ENCODE measurements at places on chromosomes 4 and X.
A peak's percentile ranks its signal among the peaks of the same experiment; 100 is the strongest.

- DNase-seq, result no peak
Measured at GRCh38 chrX:24117258-24117657, 32.3 kb upstream of the ZFX start.

- DNase-seq, result no peak
Measured at GRCh38 chrX:122504026-122504425, 680.1 kb upstream of the GRIA3 start.

- DNase-seq, result no peak
Measured at GRCh38 chrX:134513091-134513490, 53.1 kb downstream of the HPRT1 start.

DNA sequence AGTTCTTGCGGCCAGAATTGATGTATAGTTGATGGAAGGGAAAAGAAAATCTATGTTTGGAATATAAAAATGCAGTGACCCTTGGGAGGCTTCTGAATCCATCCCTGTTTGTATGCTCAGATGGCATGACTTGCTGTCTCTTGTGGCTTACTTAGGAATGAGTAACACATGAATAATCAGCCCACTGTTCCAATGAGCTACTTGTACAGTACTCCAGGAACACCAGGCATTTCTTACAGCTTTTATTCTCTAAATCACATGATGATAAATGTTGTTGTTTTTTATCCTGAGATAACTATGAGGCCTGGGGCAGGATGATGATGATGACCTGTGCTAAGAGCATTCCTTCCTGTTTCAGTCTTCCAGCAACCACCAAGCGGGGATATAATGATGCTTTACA, 18.9 kb downstream of the TMPRSS11E start:
- DNase-seq, result no peak

GRCh38 chr4:88697141-88697540, 488 bp downstream of the NAP1L5 start:
- no peak for DNase-seq

- no peak for DNase-seq
Measured at GRCh38 chrX:129719931-129720530, 18.7 kb upstream of the XPNPEP2 start.

- DNase-seq, result no peak
Measured at GRCh38 chr4:160414496-160414895, 1311.6 kb downstream of the RAPGEF2 start.

DNA sequence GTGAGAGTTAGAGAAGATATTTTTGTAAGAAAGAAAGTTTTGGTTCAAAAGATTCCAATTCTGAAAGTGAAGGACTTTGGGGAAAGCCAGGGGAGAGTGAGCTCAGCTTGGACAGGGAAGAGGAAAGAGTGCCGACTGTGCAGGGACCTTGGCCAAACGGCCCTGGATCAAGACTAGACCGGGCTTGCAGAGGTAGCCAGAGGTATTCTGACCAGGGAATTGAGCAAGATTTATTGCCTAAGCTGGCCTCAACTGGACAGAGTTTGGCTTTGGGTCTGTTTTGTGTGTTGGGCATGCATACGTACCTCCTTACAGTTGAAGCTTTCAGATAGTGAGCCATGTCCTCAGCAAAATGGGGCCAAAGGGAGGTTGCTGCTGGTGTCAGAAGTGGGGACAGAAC, 11.6 kb downstream of the PLAC1 start:
- no peak for DNase-seq

DNA sequence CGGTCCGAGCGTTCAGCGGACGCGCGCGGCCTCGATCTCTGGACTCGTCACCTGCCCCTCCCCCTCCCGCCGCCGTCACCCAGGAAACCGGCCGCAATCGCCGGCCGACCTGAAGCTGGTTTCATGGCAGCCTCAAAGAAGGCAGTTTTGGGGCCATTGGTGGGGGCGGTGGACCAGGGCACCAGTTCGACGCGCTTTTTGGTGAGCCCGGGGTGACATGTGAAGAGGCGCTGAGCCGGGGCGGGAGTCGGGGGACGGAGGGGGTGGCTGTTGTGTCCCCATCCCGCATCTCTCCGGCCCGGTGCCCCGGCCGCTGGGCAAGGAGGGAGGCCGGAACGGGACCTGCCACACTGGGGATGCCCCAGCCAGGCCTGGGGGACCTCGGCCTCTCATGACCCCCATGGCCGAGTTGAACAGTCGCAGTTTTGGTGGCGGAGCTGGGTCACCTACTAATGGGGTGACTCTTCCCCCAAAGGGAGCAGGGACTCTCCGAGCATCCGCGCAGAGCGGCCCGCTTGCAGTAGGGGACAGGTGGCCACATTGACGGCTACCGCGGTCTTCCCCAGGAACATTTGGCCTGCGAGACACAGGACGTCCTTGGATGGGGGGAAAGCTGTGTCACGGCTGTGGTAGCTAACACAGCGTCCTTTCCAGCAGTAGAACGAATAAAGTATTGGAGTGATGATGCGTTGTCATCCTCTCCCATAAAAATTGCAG, at the start of gene GK:
GK (plus strand) TSS at position 9 of the 717 bp plus-strand sequence; CDS start at position 124, 115 bp downstream.
- no peak for DNase-seq

DNA sequence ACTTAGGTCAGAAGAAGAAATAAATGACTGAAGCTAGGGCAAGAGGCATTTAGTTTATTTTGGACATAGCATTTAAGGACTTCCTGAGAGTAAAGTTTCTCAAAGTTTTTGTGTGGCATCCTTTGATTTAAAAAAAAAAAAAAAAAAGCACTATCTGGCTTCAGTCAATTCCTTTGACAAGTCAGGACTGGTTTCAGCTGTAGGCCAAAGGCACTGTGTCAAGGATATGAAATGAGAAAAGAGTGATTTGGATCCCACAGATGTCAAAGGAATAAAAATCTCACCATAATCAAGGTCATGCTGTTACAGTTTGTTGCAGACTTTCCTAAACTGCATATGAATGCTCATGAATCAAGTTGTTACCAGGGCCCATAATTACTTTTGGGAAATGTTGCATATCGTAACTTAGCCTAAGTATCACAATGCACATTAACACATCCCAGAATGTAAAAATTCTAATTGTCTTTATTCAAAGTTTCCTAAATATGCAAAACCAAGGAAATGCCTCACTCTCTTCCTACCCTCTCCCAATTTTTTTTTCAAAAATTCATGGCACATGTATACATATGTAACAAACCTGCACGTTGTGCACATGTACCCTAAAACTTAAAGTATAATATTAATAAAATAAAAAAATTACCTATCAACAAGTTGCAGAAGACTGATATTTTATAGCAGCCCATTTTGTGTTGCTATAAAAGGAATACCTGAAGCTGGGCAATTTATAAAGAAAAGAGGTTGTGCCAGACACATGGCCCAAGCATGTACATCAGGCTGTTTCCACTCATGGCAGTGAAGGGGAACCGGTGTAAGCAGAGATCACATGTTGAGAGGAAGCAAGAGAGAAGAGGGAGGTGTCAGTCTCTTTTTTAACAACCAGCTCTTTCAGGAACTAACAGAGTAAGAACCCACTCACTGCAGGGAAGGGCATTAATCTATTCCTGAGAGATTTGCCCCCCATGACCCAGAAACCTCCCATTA, 33.7 kb upstream of the ADAMTS3 start:
- no peak for DNase-seq

GRCh38 chr4:98242538-98242937, 18.6 kb upstream of the RAP1GDS1 start:
- no peak for DNase-seq

- no peak for DNase-seq
Measured at GRCh38 chr4:66123831-66124413, 453.6 kb upstream of the EPHA5 start.

GRCh38 chr4:181690498-181690897, 552.7 kb upstream of the TENM3 start:
- no peak for DNase-seq

- DNase-seq, result no peak
Measured at GRCh38 chrX:68699960-68700746, 52.7 kb downstream of the STARD8 start.

GRCh38 chrX:22220941-22221340, 51.8 kb upstream of the CBLL2 start:
- no peak for DNase-seq

DNA sequence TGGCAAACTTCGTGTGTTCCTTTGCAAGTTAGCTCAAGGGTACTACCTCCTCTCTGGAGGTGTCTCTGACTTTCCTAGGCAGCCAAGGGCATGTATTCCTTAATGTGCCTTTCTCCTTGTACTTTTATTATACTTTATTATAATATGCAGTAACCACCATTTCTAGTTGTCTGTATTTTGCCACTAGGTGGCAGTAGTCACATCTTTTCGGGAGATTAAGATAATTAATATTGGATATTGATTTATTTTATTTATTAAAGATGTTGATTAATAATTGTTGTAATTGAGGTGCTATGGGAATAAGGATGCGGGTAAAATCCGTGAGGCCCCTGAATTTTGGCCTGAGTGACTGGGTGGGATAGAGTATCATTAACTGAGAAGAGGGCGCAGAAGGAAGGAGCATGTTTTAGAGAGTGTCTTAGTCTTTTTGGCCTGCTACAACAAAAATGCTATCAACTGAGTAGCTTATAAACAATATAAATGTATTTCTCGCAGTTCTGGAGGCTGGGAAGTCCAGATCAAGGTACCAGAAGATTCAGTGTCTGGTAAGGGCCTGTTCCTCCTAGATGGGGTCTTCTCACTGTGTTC, 153.3 kb downstream of the TMEM164 start:
- DNase-seq, result no peak

- DNase-seq, result no peak
Measured at GRCh38 chrX:50333308-50333707, 128.7 kb downstream of the CCNB3 start.

DNA sequence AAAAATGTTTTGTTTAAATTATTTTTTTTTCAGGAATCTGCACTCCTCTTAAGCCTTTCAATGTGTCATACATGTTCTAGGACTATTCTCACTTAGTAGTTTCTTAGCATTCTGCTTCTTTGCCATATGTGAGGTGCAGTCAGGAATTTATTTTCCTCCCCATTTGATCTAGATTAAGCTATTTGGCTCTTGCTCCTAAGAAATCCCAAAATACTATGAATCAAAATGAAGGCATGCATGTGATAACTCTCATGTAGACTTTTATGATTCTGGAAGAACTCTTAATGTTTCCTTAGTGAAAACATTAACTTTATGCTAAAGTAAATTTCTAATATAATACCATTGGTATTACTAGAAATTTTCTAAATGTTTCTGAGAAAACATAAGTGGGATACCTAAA, 664.5 kb downstream of the RAPGEF2 start:
- DNase-seq, result no peak

DNA sequence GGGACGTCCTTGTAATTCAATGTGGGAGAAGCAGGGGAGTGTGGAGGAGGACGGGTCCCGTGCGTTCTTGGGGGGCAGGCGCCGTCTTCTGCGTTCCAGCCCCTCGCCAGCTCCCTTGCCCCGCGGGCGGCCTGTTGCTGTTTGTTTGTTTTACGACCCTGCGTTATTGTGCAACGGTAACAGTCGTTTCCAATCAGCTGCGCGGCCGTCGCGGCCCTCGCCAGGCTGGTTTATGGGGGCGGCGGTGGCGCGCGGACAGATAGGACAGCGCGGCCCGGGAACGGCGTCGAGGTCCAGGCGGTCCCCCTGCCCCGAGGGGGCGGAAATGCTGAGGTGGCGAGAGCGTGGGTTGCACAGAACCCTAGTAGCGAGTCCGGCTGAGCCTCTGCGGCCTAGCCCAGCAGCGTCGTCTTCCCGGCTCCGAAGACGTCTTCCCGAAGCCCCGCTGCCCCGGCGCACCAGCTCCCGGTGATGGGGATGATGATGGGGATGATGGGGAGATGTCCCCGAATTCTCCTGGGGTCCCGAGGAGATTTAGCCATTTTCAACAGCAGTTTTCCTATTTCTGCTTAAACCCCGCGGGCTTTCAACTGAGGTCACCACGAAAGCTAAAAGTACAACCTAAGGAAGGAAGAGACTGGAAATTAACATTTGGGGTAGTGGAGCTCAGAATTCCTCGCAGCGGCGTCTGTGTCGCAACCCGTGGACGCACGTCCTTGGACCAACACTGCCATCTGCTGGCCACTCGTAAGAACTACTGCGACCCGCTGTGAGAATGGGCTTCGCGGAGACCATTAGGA, 4.8 kb downstream of the PDGFRA start:
- DNase-seq, result peak; percentile 71

- DNase-seq, result no peak
Measured at GRCh38 chrX:134810211-134810610, 151.9 kb upstream of the PLAC1 start.

- no peak for DNase-seq
Measured at GRCh38 chrX:70293621-70294020, 3.7 kb downstream of the KIF4A start.

DNA sequence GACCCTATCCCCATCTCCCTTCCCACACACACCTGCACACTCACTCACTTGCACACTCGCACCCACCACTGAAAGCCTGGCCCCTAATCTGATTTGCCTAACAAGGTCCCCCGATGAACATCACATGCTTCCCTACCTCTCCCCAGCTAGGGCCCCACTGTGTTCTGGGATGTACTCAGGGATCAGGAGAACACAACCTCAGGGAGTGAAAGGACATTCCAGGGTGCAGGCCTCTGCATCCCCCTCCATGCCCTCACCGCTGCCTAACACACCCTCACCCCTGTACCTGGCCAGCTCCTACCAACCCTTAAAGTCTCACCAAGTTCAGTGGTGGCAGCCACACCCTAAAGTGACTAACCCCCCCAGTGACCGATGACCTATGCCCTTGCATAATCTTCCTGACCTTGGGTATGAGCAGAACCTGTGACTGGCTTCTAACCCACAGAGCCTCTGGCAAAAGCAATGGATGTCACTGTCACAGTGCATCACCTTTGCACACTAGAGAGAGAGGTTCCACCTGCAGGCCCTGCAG, 2.4 kb upstream of the AFAP1 start:
- no peak for DNase-seq

- peak; percentile 27 for DNase-seq
Measured at GRCh38 chr4:1910643-1911042, 39.5 kb downstream of the NSD2 start.

DNA sequence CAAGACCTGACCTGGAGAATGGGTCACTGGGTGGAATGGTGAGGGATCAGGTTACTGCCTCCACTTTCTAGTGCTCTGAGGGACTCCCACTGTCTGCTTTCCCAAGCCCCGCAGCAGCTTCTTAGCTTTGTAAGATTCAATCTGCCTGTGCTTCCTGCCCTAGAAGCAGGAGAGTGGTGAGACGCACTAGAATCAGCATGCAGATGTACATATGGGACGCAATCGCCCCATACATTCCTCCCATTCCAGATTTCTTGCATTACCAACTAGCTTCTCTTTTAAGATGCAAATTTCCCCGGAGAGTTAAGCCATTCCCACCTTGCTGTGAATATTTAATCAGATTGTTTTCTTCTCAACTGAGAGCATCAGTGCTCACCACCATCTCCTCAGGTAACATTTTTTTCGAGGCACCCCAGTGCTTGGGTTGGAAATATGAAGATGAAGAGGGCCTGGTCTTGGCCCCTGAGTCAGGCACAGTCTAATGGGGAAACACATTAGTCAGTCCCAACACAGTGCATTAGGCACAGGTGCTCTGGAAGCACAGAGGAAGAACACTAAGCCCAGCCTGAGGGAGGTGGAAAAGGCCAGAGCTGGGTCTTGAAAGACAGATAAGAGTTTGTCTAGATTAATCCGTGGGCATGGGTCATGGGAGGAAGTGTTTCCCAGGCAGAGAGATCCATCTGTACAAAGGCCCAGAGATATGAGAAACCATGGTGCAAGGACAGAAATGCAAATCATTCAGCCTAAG, 66.7 kb upstream of the PRPS1 start:
- no peak for DNase-seq

- no peak for DNase-seq
Measured at GRCh38 chr4:99687120-99687519, 29.5 kb upstream of the C4orf54 start.
